GM04503 (cell line): ENCODE measurements at places on chromosomes 12 and 14.

DNA sequence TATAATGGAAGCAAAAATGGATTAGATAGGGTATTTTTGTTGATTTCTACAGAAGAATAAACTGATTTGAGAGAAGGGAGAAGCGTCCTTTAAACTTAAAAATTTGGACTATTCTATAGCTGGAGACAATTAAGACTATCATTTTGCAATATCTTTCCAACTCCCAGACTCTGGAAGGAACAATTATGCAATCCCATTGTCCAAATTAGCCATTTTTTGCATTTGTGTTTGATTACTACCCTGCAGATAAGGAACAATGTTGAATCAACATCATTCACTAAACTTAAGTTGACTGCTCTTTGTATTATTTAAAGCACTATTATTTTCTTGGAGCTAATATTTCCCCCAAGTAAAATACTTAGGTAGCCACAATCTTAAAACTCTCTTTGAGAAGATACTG, 34.8 kb upstream of the SELPLG start:
- no peak for DNase-seq

- no peak for DNase-seq
Measured at GRCh38 chr14:99670361-99671234, 13.5 kb upstream of the CYP46A1 start.

- no peak for DNase-seq
Measured at GRCh38 chr12:78568321-78569020, 296.1 kb upstream of the SYT1 start.

DNA sequence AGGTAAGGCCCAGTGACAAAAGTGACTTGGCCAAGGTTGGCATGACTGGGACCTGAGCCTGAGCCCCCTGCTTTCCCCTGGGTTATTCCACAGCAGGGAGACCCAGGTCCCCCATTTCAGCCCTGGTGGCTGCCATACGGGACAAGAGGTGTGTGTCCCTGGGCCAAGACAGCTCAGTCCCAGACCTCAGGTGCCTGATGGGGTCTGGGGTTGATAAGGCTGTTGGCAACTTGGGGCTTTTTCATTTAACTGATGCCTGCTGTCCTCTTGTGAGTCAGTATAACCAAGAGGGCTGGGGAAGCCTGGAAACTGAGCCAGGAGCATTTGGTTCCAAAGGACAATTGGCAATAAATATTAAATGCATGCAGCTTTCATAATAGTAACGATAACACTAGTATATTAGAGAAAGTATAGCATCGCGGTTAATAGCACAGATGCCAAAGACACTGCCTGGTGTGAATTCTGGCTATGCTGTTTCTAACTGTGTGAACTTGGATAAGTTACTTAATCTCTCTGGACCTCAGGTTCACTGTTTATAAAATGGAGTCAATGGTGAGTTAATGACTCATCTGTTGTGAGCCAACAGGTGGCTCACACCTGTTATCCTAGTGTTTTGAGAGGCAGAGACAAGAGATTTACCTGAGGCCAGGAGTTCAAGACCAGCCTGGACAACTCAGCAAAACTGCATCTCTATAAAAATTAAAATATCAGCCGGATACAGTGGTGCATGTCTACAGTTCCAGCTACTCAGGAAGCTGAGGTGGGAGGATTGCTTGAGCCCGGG, 898 bp downstream of the SDSL start:
- DNase-seq = no peak
